CD4-positive, alpha-beta T cell (primary cell): ENCODE measurements at places on chromosomes 6 and 20.

- DNase-seq, result no peak
Measured at GRCh38 chr6:12047304-12047703, 35.2 kb downstream of the HIVEP1 start.

DNA sequence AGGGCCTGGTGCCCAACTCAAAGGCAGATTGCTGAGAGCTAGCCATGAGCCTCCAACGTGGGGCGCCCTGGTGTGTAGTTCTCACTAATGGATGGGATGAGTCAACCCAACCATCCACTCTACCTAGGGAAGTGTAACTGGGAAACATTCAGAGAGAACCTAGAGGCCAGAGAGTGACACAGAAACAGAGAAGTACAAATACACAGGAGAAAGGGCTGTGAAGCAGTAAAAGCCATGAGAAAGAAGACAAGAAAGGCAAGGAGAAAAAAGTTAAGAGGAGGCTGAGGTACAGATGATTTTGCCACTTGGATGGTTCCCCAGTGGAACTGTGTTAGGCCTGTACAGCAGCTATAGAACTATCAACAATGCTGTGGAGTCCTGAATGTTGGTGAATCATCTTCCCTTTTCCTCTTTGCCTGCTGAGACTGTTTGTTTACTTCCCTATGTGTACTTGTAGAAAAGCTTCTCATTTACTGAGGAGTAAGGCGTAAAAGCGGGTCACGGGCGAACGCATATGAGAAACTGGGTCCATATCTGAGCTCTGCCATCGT, 39.0 kb downstream of the MAN1A1 start:
- DNase-seq, result no peak

DNA sequence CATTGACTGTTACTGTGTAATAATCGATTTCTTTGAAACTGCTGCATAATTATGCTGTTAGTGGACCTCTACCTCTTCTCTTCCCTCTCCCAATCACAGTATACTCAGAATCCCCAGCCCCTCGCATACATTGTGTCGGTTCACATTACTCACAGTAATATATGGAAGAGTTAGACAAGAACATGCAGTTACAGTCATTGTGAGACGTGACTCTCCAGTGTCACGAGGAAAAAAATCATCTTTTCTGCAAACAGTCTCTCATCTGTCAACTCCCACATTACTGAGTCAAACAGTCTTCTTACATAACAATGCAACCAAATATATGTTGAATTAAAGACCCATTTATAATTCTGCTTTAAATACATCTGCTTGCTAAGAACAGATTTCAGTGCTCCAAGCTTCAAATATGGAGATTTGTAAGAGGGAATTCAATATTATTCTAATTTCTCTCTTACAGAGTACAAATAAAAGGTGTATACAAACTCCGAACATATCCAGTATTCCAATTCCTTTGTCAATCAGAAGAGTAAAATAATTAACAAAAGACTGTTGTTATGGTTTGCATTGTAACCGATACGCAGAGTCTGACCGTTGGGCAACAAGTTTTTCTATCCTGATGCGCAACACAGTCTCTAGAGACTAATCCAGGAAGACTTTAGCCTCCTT, 113.3 kb downstream of the TMEM242 start:
- DNase-seq, result no peak

- DNase-seq, result peak; percentile 67
Measured at GRCh38 chr20:63009045-63009961, 2.5 kb upstream of the BHLHE23 start.

DNA sequence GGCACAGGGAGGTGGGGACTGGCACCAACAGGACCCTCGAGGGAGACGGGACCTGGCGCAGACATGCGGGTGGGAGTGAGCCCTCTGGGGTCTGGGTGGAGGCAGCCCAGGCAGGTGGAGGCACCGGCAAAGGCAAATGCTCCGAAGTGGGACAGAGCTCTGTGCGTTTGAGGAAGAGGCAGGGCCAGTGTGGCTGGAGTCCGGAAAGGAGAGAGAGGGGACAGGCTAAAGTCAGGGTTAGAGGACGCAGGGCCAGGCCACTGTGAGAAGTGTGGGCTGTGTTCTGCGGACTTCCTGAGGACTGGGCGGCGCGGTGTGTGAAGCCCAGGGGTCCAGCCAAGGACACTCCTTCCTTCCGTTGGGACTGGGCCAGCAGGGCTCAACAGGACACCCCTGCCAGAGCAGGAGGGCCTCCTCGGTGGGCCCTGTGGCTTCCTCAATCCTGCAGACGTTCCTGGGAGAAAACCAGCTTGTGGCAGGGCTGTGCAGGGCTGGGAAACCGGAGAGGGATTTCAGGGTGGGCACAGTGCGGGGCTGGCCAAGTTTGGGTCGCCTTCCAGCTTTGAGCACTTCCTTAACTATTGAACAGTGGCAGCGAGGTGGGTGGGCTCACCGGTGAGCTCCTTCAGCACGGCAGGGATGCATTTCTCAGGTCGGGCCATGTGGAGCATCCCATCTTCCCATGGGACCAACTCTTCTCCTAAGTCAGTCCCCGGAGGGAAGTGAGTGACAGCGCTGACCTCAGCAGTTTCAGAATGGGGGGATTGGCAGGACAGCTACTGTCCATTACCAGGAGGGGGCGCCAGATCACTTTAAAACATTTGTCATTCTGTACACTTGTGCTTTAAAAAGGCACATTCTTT, 22.5 kb downstream of the MOCS3 start:
- peak; percentile 31 for DNase-seq

DNA sequence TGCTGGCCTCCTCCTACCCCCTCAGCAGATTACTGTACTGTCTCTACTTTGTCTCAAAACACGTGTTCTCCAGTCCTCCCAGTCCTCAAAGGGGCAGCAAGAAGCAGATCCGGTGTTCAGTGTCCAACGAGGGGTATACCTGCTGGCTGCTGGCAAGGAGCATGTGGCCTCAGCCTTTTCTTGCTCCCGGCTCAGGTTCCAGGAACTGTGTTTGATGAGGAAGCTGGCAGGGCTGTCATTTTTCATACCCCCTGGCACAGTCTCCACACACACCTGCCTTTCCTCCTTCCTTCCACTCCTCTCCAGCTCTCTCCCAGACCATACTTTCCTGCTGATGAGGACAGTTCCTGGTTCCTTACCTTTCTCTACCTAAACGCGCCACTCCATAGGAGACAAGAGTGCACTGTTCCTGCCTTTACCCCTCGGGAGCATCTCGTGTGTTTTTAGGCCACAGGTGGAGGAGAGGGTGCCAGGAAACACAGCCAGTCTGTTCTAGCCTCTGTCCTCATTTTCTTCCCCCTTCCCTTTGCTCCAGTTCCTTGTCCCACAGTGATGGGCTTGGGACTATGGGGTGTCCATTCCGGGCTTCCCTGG, 77.2 kb downstream of the SSR1 start:
- no peak for DNase-seq

DNA sequence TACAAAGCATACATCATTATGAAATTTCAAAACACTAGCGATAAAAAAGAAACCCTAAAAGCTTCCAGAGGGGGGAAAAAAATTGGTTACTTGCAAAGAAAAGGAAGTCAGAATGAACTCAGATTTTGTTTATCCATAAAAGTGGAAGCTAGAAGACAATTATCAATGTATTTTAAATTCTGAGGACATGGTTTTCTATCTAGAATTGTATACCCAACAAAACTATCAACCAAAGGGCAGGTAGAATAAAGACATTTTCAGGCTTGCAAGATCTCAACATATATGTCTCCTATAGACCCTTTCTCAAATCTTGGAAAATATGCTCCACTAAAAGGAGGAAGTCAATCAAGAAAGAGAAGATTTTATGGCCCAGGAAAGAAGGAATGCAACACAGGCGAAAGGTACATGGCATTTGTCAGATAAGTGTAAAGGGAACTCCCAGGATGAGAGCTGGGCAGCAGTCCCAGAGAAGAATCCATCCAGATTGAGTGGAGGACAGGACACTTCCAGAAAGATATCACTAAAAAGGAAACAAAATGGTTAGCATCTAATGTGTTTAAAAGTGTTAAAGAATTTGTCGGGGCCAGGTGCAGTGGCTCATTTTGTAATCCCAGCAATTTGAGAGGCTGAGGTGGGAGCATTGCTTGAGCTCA, 45.4 kb upstream of the ZFAND3 start:
- DNase-seq, result no peak

DNA sequence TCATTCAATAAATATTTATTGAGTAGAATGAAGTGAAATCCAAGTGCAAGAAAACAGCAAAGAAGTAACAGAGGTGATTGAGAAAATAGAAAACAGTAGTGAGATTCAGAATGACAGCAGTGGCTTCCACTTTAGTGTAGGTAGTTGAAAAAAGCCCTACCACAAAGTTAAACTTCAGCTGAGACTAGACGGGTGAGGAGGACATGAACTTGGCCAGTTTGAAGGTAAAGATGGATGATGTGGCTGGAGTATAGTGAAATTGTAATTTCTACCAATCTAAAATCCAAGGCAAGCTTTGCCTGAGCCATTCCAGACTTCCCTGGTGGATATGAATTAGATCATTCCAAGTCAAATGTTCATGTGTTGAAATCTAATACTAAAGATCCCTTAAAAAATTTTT, 32.6 kb upstream of the AHI1 start:
- no peak for DNase-seq

DNA sequence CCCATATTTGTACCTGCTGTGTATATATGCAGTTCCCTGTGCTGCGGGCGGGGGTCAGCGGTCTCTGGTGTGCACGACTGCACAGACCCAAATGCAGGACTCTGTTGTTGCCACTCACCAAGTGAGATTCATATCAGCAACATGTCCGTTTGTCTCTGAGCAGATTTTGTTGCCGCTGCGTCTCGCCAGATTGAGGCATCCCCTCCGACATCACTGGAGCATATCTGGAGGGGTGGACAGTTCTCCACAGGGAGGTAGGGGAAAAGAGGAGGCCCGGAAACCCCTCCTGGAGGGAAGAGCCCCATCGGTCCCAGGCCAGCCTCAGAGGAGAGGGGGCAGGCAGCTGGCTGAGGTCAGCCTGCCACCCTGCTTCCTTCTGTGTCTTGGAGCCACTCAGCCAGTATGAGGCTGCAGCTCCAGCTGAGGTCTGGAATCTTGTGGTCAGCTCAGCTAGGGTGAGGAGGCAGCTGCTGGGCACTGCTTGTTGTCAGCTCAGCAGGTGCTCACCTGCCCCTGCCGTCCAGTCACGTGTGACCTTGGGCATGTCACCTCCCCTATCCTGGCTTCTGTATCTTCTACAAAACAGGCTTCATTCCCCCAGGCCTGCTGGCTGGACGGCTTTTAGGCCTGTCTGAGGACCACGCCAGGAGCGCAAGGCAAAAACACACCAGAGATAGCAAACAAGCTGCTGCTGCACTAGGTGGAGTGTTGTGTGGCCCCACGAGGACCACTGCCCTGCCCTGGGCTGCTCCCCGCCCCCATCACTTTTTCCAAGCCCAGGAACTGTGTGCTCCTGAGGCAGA, 47.1 kb downstream of the HNF4A start:
- no peak for DNase-seq

DNA sequence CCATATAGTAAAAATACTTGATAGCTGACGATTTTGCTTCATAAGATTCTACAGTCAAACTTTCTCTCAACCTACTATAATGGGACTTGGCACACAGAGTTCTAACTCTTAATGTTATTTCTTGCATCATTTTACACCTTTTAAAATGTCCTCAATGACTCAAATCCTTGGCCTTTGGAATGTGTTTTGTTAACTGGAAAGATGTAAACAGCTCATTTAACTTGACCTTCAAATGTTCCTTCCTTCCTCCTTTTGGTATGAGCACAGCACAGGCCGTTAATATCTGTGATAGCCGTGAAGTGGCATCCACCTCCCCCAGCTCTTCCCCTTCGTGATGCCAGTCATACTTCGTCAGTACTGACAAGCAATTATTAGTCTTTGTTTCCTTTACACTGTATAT, 972.0 kb upstream of the CITED2 start:
- no peak for DNase-seq

- no peak for DNase-seq
Measured at GRCh38 chr20:37968841-37969401, 64.3 kb downstream of the TTI1 start.

- DNase-seq, result no peak
Measured at GRCh38 chr20:60104993-60105803, 147.0 kb downstream of the CDH26 start.

DNA sequence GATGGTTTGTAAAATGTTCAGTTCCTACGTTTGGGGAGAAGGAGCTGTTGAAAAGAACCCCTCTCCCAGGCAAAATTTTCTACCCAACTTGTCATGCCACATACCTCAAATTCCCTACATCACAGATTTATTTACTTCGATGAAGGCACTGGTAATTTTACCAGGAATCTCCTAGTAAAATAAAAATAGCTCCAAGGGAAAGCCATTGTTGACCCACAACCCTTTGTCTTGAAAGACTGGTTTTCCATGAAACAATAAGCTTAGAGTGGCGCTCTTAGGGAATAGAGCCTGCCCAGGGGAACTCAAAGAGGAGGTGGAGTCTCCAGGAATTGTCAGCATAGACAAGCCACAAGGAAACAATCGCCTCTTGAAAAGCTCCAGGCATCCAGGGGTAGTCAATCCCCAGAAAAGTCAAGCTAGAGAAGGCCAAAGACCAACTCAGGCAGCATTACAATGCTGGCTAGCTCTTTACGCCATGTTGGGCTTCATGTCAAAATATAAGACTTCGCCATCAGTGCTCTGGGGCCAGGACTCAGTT, 99.2 kb upstream of the RREB1 start:
- DNase-seq, result no peak

GRCh38 chr20:63087872-63088680, 81.3 kb upstream of the BHLHE23 start:
- DNase-seq, result no peak

GRCh38 chr6:165976684-165977083, 191.0 kb downstream of the TBXT start:
- DNase-seq, result no peak

GRCh38 chr6:145026267-145026679, 709.0 kb downstream of the EPM2A start:
- DNase-seq, result no peak

GRCh38 chr6:3368685-3369084, 88.2 kb downstream of the SLC22A23 start:
- DNase-seq, result no peak

GRCh38 chr6:4017058-4017739, 61.7 kb downstream of the FAM217A start:
- DNase-seq, result no peak

- DNase-seq, result no peak
Measured at GRCh38 chr6:128057541-128057940, 156.7 kb upstream of the THEMIS start.

DNA sequence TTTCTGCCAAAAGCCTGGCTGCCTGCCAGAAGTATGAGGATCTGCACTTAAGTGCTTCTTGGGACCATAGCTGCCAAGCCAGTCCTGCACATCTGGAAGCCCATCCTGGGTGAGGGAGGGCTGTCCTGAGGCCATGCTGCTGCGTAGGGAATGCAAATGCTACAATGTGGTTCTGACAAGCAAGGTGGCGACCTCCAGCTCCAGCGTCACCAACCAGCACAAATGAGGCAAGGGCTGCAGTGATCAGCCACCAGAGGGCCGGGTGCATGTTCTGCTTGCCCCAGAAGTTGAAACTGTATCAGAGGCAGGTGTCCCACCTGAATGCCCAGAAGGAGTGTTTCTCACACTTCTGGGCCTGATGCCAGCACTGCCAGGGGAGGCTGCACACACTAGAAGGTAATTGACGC, 99.1 kb upstream of the KCNQ5 start:
- DNase-seq, result no peak

DNA sequence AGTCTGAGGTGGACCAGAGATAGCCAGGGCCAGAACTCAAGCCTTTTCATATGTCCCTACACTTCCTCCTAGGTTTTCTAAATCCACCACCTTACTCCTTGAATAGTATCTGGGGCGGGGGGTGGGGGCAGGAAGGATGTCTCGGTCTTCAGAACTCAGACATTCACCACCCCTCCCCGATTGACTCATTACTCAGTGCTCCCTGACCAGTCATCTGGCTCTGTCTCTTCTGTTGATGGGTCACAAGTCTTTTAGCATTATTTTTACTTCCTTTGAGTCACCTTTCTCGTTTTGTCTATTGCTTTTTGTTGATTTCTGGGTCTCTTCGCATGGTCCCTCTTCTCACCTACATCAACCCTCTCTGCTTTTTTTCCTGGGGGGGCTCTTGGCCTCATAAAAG, 23.3 kb downstream of the NOX3 start:
- no peak for DNase-seq
